GM12864 (cell line): ENCODE measurements at places on chromosomes 4 and X.

DNA sequence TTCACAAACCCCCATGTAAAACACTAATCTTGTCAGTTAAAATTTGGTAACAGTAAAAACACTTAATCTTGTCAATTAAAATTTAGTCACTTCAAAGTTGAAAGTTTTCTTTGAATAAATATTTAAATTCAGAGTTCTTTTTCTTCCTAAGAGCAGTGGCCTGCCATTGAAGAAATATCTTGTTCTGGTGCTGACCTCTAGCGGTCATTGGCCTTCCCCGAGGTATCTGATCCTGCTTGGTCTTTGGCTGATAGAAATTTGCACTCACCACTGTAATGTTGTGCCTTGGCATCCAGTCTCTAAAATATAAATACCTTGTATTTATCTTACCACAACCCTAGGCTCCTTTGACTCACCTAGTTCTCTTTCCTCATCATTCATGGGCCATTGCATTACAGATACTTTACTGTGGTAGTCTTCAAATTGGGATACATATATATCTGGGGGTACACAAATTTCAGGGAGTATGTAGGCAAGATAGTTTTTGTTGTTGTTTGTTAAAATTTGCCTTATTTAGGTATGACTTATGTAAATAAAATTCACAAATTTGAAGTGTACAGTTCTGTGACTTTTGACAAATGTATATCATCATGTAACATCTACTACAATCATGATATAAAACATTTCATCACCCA is 6.7 kb upstream of the ART3 start:
- DNase-seq: peak; percentile 40

DNA sequence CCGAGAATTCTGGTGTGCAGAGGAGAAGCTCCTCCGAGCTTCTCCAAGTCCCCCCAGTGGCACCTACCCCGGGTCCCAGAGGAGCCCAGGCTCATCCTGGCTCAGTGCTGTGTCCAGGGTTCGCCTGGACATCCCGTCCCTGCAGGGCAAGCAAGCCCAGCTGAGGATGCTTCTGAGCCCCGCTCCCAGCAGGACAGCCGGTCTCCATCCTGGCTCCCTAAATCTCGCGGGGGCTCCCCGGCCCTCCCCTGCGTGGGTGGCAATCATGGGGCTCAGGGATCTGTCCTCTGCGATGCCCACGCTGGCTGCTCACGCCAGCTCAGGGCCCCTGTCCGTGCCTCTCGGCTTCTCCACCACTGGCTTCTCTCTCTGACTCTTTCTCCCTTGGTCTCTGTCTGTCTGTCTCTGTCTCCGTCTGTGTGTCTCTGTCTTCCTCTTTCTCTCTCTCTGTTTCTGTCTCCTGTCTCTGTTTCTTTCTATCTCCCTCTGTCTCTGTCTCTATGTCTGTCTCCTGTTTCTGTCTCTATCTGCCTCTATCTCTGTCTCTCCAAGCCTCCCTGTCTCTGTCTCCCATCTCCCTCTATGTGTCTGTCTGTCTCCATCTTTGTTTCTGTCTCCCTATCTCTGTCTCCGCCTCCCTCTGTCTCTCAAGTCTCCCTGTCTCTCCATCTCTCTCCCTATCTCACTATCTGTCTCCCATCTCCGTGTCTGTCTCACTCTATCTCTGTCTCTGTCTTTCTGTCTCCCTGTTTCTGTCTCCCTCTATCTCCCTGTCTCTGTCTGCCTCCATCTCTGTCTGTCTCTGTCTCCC is 27.8 kb upstream of the SLC25A6 start:
- no peak for DNase-seq

DNA sequence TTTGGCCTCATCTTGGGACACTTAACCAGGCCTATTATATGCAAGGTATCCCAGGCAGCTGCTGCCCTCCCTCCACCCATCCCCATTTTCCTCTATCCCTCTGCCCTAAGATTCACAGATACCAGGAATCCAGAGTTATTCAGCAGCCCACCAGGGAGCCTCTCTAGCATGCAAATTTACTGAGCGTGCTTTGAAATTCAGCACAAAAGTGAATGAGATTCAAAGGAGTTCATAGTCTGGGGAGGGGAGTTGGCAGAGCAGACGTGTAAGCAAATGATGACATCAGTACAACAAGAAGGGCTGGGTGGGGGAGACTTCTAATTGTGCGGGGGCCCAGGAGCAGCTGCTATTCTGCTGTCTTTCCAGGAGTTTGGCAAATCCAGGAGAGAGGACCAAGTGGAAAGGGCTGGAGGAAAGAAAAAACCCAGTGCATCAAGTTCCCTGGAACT is 1.7 kb upstream of the MTM1 start:
- no peak for DNase-seq

DNA sequence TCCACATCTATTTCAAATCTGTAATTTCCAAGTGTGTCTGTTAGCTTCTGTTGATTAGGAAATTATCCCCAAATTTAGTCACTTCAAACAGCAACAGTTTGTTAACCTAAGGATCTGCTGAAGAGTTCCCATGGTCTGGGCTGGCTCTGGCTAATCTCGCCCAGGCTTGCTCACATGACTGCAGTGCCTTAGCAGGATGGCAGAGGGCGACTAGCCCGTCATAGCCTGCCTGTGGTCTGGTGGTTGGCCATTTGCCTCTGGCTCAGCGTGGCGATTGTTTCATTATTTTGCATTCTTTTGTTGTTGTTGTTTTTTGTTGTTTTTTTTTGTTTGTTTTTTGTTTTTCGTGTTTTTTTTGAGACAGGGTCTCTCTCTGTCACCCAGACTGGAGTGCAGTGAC is 264.0 kb downstream of the TRIML1 start:
- DNase-seq: no peak

DNA sequence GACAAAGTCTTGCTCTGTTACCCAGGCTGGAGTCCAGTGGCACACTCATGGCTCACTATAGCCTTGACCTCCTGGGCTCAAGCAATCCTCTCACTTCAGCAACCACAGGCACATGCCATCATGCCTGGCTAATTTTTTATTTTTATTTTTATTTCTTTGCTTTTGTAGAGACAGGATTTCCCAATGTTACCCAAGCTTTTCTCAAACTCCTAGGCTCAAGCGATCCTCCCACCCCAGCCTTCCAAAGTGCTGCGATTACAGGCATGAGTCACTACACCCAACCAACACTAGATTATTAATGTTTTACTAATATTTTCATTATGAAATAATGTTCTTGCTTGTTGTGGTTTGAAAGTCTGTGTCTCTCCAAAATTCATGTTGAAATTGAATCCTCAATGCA is 5.2 kb upstream of the ACTRT1 start:
- DNase-seq: no peak

DNA sequence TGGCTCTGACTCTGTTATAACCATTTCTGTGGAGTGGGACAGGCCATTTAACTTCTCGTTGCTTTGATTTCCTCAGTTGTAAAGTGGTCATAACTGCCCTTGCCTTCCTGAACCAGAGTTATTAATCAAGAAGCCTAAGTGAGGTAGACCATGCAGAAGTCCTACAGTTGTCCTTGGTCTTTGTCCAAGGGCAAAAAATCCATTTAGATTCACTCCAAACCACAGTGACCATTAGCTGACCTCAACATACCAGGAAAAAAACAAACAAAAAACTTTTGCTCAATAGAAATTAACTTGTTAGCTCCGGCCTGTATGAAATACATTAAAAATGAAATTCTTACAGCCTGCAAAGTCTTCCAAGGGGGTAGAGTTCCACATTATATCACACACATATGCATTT is 52.7 kb downstream of the TBC1D9 start:
- no peak for DNase-seq

GRCh38 chrX:2967998-2968909 is 38.1 kb upstream of the ARSH start:
- DNase-seq: no peak

DNA sequence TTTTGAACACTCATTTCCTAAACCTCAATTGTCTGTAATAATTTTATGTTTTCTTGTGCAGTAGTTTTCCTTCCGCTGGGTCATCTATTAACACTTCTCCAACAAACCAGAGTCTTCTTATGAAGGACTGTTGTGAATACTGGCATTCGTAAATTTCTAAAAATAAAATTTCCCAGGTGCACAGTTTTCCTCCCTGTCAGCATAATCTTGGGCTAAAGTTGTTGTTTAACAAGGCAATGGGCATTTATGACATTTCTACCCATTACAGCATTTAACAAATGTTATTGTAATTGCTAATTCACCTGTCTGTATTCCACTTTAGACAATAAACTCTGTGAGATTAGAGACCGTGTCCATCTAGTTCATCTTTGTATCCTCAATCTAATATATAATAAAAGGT is 1.2 kb downstream of the SCFD2 start:
- no peak for DNase-seq

- no peak for DNase-seq
Measured at GRCh38 chrX:79524642-79525041, 157.5 kb upstream of the ITM2A start.

GRCh38 chrX:30992381-30992904 is 79.4 kb downstream of the FTHL17 start:
- no peak for DNase-seq

DNA sequence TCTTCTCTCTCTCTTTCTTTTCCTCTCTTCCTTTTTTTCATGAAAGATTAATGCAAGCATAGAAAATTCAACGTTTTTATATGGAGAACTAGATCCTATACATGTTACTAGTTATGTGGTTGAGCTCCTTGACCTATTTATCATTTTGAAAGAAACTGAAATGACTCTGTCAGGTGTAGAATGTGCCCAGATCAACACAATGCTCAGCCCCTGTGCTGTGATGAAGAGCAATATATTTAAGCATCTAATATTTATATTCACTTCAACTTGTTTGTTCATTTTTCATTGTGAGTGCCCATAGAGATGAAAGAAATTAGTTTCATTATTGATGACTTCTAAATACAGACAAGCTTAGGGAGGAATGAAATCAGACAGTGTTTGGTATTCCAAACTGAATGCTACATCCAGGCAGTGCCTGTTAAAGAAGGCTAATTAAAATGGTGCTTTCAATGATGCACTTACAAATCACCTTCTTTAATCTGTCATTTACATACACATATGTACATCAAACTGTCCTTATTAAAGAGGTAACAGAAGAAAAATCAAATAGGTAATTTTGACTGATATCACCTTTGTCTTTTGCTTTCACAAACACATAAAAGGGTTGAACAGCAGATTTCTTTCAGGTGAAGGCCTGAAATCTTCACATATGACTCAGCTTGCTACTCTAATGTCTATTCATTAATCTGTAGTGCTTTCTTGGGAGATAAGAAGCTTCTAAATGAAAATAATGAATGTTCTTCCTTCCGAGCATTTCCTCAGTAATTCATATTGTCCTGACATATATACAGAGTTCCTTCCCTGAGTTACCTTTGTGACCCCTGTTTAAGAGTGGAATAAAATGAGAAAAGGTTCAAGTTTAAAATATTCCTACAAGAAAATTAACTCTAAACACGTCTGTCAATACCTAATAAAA is 915.9 kb downstream of the PDHA2 start:
- DNase-seq: no peak

DNA sequence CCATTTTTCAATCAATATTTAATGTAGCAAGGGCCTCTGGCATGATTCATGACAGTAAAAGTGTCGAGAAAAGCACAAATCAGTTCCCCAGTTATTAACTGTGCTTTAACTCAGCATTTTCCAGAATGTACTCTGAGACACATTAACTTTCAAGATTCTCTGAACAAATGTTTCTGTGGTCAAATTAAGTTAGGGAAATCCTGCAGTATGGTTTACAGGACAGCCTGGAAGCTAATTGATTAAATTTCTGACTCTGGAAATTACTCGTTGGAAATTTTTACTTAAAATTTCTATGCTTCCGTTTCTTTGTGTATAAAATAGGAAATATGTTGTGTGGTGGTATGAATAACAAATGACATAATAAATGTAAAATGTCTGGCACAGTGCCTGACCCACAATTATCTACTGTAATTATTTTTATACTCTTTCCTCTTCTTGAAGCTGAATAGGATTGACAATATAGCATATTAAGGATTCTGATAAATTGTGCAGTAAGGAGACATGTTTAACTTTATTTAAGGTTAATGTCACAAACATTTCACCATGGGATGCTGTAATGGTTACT is 33.7 kb downstream of the STK32B start:
- no peak for DNase-seq

DNA sequence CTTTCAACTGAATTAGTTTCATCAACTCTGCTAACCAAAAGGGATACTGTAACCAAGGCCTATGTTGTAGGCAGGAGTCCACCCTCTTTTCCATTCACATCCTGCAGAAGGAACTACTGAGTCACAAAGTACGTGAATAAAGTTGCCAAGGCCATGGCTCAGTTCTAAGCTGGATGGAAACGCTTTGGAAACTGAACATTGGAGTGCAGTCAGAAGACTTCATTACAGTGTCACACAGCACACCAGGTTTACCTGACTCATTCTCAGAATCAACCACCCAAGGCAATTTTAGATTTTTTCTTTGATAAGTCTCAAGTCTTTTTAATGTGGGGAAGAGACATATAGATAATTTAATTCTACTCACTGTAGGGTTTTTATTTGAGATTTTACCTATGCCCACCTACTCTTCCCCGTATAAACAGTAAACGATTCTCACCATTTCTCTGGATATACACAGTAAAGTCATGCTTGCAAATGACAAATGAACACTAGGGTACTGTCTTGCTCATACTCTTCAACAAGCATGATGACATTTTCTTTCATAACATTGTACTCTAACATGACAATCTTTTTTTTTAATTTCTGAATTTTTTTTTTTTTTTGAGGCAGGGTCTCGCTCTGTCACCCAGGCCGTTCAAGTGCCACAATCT is 58.9 kb upstream of the RBM47 start:
- no peak for DNase-seq

DNA sequence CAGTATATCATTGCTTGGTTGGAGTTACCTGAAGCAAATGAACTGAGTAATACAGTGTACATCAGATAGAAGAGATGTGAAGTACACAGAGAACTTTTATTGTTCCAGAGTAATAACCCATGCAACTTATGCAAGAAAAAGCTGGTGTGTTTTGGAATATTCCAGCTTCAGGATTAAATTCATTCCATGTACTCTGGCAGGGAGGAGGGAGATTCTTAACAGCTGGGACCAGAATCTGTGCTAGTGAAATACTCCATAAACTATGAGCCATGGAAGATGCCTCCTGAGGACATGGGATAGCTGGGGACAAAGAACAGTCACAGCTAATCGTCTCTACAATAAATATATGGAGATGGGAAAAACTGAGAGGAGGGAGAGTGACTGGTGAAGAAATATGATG is 101.6 kb upstream of the OTUD4 start:
- no peak for DNase-seq

GRCh38 chrX:129842510-129843208 is 1.0 kb downstream of the ZDHHC9 start:
- no peak for DNase-seq
